ENCODE measurements at places on chromosomes 4 and X.

- DNase-seq: no peak
These were observed 87.9 kb downstream of the TET2 start for GRCh38 chr4:105234582-105234981.

DNA sequence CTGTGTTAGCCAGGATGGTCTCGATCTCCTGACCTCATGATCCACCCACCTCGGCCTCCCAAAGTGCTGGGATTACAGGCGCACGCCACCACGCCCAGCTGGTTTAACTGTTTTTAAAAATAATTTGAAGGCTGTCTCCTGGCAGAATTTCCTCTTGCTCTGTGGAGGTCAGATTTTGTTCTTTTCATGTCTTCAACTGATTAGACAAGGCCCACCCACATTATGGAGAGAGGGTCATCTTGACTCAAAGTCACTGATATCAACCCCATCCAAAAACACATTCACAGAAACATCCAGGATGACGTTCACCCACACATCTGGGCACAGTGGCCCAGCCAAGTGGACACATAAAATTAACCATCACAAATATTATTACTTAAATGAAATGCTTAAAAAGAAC, 365.4 kb downstream of the DHRSX start:
- no peak for DNase-seq

GRCh38 chr4:10074767-10075105, 41.9 kb downstream of the WDR1 start:
- DNase-seq: peak; percentile 16

DNA sequence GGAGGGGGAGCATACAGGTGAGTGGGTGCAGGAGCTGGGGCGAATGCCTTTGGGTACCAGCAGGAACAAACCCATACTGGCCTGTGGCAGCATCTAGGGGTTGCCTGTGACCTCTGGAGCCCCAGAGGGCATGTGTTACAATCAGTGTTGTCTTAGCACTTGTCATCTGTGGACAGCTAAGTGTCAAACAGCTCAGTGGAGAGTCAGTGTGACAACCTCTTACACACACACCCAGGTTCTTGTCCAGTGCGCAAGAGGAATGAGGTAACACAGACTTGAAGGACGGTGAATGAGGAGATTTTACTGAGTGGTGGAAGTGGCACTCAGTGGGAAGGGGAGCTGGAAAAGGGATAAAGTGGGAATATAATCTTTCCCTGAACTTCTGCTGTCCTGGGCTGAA, 54.1 kb upstream of the DDIT4L start:
- no peak for DNase-seq

DNA sequence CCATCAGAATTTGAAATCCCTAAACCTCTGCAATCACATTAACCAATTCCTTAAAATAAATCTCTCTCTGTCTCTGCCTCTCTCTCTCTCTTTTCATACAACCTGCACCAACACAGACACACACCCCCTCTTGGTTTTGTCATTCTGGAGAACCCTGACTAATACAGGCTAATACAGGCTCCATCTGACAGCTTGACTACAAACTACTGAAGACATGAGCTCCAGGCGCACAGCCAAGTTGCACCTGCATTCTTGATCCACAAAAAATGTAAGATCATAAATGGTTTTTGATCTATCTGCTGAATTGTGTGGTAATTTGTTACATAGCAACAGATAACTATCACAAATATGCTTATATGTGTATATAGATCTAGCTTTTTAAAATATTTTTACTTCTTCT, 2414.2 kb downstream of the PCDH7 start:
- no peak for DNase-seq

DNA sequence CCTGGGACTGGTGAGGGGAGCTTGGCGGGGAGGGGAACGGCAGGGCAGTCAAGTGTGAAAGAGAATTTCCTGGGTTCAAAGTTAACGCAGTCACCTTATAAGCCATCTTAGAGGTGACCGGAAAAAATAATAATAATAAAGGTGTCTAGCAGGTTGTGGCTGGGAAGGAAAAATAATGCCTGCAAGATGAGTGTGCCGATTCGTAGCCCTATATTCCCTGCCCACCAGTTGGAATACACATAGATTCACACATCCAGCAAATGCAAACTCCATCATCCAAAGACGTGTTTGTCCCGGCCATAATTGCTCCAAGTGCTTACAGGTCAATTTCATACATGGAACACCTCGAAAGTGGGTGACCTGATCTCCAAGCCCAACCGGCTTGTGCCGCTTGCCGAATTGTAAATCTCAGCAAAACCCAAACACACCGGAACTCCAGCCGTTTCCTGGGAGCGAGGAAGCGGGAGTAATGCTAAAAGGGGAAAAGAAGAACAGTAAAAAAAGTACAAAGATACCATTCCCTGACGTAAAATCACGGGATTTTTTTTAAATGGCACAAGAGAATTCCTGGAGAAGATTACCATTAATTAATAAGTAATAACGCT, 1.3 kb upstream of the FAT1 start:
- no peak for DNase-seq

DNA sequence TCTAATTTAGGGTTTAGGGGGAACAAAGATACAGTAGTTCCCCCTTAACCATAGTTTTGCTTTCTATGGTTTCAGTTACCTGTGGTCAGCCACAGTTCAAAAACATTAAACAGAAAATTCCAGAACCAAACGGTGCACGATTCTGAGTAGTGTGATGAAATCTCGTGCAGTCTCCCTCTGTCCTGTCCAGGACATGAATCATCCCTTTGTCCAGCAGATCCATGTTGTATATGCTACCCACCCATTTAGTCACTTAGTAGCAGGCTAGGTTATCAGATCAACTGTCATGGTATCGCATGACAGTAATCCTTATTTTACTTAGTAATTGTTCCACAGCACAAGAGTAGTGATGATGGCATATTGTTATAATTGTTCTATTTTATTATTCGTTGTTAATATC, 556.1 kb downstream of the IL1RAPL1 start:
- DNase-seq: no peak

GRCh38 chrX:132488819-132489577, at the start of gene MBNL3:
TSS of gene MBNL3 (minus strand) at chrX:132489038. CDS start at chrX:132439611, 49,427 bp downstream.
- DNase-seq: peak; percentile 57
